ENCODE measurements at places on chromosomes 1 and 21.

GRCh38 chr1:14282707-14283106 is 315.8 kb upstream of the KAZN start:
- peak; percentile 9 for DNase-seq

- DNase-seq = peak; percentile 49
These were observed 58.5 kb downstream of the LPAR3 start for GRCh38 chr1:84834419-84835064.

DNA sequence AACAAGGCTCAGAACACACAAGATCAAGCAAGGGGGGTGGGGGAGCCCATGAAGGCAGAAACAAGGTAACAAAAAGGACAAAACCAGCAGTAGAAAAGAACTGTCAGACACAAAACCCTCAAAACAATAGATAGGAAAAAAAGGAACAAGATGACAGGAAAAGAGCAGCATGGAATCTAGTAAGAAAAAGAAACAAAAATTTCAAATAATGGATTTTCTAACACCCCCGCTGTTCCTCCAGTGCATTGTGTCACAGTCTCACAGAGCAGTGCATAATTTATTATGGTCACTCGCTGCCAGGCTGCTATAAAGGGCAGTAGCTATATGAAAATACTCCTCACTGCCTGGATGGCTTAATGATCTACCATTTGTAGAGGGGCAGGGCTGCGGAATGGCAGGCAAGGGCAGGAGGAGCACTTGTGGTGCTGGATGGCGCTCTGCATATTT is 567.9 kb downstream of the DPYD start:
- no peak for DNase-seq

GRCh38 chr1:19240673-19241538 is 10.4 kb downstream of the EMC1 start:
- peak; percentile 53 for DNase-seq
